ENCODE measurements at places on chromosomes 5 and 9.

GRCh38 chr5:8290721-8291120, 421.8 kb downstream of the MTRR start:
- no peak for DNase-seq

GRCh38 chr9:92971776-92972175, 24.5 kb downstream of the FGD3 start:
- DNase-seq = no peak

DNA sequence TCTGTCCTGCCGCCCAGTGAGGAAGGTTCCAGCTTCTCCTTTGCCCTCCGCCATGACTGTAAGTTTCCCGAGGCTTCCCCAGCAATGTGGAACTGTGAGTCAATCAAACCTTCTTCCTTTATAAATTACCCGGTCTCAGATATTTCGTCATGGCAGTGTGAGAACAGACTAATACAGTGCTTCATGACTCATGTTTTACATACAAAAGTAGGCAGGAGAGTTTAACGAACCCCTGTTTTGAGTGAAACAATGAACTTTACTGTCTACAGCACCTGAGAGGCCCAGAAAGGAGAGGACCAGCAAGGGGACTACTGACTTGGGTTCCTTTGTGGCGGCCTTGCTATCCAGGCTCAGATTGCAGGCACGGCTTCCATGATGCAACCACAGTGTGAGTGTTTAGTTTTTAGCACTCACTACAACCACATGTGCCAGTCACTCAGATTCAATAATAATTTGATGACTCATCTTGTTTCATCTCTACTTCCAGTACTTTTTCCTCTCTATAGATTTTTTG, 139.1 kb upstream of the CLINT1 start:
- DNase-seq = no peak

GRCh38 chr9:95095641-95096355, 221.7 kb downstream of the FANCC start:
- no peak for DNase-seq

GRCh38 chr9:73349476-73349875, 197.8 kb downstream of the ANXA1 start:
- DNase-seq = no peak

DNA sequence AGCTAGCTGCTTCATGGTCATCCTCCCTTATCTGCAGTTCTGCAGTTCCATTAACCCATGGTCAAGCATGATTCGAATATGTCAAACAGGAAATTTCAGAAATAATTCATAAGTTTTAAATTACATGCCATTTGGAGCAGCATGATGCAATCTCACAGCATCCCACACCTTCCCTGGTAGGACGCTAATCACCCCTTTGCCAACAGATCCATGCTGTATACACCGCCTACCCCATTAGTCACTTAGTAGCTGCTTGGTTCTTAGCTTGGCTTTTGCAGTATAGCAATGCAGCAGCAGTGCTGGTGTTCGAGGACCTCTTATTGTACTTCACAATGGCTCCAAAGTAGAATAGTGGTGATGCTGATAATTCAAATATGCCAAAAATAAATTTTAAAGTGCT, 739.7 kb upstream of the CDH9 start:
- no peak for DNase-seq

DNA sequence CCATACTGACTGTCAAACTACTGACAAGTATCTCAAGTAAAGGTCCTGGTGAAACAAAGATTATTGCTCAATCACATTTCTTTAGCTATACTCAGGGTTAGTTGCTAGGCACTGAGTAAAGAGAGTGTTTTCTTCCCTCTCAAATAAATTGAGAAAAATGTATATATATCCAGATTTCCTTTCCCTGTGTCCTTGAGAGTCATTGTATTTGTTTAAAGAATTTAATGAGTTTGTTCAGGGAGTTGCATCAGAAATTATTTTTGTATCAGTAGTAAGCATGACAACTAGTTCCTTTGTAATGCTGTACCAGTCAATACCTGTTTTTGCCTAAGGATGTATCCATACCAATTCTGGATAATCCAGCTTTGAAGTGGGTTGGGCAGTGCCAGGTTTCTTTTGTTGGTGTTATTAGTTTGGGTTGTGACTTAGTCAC, 3.2 kb upstream of the ANKHD1 start:
- DNase-seq = no peak

DNA sequence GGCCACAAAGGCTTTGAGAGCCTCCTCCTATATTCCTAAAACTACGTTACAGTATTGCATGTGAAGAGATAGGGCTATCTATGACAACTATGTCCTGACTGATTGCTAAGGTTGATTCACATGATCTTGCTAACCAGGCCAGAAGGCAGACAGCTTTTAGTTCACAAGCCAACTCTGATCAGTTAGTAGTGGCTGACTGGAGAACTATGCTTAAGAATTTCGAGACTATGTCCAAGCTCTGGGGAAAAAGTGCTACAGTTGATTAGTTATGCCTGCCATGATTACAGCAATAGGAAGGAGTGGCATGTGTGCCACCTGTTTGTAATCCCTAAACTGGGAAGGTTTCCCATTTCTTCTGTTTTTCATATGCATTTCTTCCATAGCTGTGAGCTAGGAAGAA, 223.4 kb downstream of the DOCK8 start:
- no peak for DNase-seq

DNA sequence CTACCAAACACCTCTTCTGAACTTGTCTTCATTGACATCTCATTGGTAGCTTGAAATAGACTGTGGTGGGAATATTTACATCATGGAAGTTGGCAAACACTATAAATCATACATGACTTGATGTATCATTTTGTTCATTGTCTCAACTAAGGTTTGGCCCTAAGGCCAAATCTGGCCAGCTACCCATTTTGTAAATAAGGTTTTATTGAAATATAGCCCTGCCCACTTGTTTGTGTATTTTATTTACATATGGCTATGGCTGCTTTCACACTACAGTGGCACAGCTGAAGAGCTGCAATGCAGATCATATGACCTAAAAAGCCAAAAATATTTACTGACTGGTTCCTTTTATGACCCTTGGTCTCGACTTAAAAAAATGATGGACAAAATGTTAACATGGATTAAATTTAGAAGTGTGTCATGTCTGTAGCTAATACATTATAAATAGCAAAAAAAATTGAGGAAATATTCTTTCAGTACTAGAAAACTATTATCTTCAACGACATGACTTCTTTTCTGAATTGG, 22.1 kb downstream of the FAM240B start:
- no peak for DNase-seq

DNA sequence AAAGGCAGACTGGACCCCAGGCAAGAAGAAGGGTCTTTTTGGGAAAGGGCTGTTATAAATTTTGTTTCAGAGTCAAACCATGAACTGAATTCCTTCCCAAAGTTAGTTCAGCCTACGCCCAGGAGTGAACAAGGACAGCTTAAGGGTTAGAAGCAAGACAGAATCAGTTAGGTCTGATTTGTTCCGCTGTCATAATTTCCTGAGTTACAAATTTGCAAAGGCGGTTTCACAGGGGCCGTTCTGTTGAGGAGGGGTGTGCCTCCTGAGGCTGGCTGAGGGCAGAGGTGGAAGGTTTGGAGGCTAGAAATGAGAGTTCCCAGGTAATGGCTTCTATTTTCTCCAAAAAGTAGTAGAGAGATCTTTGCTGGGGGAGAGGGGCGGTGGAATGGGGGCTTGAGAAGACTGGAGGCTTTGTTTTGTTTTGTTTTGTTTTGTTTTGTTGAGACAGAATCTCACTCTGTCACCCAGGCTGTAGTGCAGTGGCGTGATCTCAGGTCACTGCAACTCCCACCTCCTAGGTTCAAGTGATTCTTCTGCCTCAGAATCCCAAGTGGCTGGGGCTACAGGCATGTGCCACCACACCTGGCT, 4.1 kb upstream of the CERCAM start:
- DNase-seq = no peak

GRCh38 chr5:124474528-124475215, 271.8 kb downstream of the ZNF608 start:
- no peak for DNase-seq

- DNase-seq = no peak
Measured at GRCh38 chr5:66255714-66256113, 111.6 kb downstream of the SREK1 start.

GRCh38 chr9:37859043-37859442, 44.9 kb downstream of the SLC25A51 start:
- DNase-seq = no peak

DNA sequence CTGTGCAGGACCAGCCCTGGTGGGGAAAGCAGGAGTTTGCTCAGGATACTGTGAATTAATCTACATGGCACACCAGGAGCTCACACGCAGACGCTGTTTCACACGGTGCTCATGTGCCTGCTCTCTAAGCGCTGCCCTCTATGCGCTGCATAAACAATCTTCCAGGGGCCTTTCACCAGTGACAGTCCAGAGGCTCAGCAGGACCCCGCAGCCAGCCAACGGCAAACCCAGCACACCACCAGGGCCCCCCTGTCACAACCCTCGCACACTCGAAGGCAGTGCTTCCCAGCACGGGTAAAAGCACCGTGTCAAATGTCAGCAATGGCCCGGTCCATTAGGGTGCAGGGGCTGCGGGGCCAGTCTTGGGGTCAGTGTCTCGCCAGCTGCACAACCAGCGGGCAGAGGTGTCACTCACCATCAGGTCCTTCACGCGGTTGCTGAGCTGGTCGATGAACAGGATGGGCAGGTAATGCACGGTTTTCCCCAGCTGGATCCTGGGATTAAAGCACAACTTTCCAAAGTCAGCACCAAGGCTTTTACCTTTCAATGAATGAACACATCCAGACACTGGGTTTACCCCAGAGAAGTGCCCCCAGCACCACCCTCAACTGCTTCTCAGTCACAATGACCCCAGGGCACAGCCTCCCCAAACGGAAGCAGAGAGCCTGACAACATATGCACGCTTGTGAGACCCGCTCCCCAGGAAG, 7.3 kb downstream of the CLPTM1L start:
- no peak for DNase-seq

DNA sequence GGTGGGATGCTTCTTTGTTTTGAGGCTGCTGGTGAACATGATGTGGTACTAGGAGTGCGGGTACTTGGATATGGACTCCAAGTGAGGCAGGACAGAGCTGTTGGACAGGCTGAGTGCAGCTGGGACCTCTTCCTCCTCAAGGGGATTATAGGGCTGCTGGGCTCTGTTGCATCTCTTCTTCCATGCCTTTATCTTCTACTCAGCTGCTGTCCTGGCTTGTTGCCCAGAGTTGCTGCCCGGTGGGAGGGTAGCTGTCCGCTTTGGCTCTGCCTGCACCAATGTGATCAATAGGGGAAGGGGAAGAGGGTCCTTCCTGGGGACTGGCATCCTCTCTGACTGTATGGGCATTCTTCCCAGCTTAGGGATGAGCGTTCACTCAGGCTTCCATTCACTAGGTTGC, 1217.9 kb upstream of the ACO1 start:
- DNase-seq = no peak

- DNase-seq = no peak
Measured at GRCh38 chr9:128493424-128493823, 11.1 kb upstream of the GLE1 start.

DNA sequence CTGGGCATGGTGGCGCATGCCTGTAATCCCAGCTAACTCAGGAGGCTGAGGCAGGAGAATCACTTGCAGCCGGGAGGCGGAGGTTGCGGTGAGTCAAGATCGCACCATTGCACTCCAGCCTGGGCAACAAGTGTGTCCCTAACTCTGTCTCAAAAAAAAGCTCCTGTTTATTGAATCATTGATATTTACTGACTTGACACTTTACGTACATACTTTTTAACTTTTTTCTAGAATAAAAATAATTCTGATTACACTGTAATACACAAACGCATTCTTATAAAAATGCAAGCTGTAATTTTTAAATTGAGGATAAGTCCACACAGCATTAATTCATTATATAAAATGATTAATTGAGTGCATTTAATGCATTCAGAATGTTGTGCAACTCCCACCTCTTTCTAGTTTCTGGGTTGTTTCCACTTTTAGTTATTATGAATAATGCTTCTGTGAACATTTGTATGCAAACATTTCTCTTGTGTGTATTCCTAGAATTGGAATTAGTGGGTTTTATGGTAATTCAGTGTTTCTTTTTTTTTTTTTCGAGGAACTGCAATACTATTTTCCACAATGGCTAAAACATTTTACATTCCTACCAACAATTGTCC, 15.7 kb downstream of the ERCC6L2 start:
- DNase-seq = no peak

Data from naive thymus-derived CD8-positive, alpha-beta T cell (primary cell).